Activated B cell treated with CpG ODN at 0.5 μM for 24 hours (primary cell): ENCODE measurements at places on chromosomes 3 and 15. TPM values are rescaled to one million over a fixed set of nuclear protein-coding genes. Genes with fewer than 3 reads are reported as not detected.

Gene TIMP4
- not detected in 2 replicates for total RNA-seq

DNA sequence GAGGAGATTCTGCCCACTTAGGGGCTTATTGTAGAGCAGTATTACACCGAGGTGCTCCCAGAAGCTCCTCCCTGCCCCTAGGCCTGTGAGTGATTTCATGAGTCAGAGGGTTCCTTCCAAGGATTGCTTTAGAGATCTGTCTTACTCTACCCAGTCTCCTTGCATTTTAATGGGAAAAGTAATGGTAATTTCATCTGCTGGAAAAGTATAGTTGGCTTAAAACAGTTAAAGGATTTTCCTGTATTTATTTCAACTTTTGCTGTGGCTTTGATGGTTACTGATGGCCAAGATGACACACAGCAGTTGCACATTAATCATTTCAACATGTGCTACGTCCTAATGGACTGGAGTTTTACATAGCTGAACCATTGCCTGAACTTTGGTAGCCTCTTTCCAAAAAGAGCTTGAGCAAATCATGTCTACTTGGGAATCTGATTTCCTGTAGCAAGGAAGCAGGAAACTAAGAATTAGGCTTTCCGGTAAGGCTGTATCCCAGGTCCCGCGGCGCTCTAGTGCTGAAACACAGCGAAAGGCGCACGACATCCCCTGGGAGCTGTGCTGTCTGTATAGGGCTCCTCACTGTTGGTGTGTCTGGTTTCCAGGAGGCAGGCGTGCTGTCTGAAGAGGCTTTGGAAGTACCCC is 9.2 kb upstream of the PGPEP1L start:
- peaks cover 3% of the 10 kb centered on the region for H3K4me1 ChIP-seq
- no peaks in the 10 kb centered on the region for H3K36me3 ChIP-seq
- no peak overlapping the region for H3K27ac ChIP-seq
- peaks cover 33% of the 10 kb centered on the region for H3K27me3 ChIP-seq

Gene CIP2A
- 11.3 and 13.1 TPM in 2 replicates for total RNA-seq

- peaks cover 39% of the 10 kb centered on the region for H3K4me1 ChIP-seq
- H3K27me3 ChIP-seq: no peaks in the 10 kb centered on the region
- H3K4me3 ChIP-seq: no peak overlapping the region
- peaks cover 77% of the 10 kb centered on the region for H3K36me3 ChIP-seq
Observed at GRCh38 chr15:90227816-90228772, 5.6 kb downstream of the CIB1 start.

Gene NUSAP1
- total RNA-seq: 13.5 and 14.4 TPM in 2 replicates

GRCh38 chr3:45088543-45089358 is 57.4 kb downstream of the CDCP1 start:
- H3K4me1 ChIP-seq: no peaks in the 10 kb centered on the region
- H3K36me3 ChIP-seq: no peaks in the 10 kb centered on the region
- no peak overlapping the region for H3K27ac ChIP-seq
- peaks cover 10% of the 10 kb centered on the region for H3K27me3 ChIP-seq
- no peak overlapping the region for H3K4me3 ChIP-seq

Gene GATM
- total RNA-seq: 12.6 and 15.7 TPM in 2 replicates

GRCh38 chr3:106014518-106014917 is 145.7 kb upstream of the CBLB start:
- no peak overlapping the region for H3K27ac ChIP-seq
- DNase-seq: no peak
- no peaks in the 10 kb centered on the region for H3K27me3 ChIP-seq
- H3K4me3 ChIP-seq: no peak overlapping the region

- H3K4me3 ChIP-seq: no peak overlapping the region
- H3K36me3 ChIP-seq: no peaks in the 10 kb centered on the region
- no peak for DNase-seq
- H3K27ac ChIP-seq: no peak overlapping the region
- H3K27me3 ChIP-seq: peaks cover 5% of the 10 kb centered on the region
Observed at GRCh38 chr15:70179309-70179892, 81.7 kb upstream of the TLE3 start.

Gene CYP8B1
- total RNA-seq: not detected in 2 replicates

DNA sequence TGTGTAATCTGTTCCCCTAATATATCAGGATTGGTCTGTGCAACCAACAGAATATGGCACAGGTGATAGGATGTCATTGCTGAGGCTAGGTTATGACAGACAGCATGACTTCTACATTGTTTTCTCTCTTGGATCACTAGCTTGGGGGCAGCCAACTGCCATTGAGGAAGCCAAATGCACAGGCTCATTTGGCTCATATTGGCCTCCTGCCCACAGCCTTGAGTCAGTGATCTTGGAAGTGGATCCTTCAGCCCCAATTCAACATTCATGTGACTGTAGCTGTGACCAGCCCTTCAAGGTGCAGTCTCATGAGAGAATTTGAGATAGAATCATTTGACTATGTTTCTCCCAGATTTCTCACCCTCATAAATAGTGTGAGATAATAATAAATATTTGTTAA is 675.6 kb downstream of the GRM7 start:
- no peaks in the 10 kb centered on the region for H3K4me1 ChIP-seq
- no peaks in the 10 kb centered on the region for H3K27me3 ChIP-seq
- H3K36me3 ChIP-seq: no peaks in the 10 kb centered on the region
- H3K4me3 ChIP-seq: no peak overlapping the region
- no peak for DNase-seq
- no peak overlapping the region for H3K27ac ChIP-seq

DNA sequence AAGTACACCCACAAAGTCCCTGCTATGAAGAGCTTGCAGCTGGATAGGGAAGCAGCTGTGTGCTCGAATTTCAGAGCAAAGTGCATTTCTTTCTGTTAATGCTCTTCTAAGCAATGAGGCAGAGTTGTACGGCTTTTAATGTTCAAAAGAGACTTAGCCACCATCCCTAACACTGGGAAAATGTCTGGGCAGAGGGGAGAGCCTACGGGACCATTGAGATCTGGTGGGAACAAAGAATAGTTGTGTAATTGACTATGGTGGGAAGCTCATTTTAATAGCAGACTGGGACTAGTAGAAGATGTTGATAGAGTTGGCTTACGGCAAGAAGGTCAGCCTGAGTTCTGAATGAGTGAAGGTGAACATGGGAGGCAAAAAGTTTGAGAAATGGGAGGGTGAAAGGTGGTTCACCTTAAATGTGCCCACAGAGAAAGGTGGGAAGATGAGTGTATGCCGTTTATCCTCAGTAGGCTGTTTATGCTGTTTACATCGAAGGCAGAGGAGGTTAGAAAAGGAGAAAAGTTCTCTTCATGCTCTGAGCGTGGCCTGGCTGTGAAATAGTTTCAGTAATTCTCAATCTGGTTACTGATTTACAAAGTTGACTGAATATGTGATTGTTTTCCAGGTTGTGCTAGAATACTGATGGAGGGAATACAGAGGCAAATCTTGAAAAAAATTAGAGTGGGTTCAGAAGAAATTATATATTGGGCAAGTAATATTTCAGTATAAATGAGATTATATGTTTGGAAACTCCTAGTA is 22.9 kb upstream of the UTS2B start:
- H3K27me3 ChIP-seq: no peaks in the 10 kb centered on the region
- no peak overlapping the region for H3K27ac ChIP-seq
- peaks cover 50% of the 10 kb centered on the region for H3K4me1 ChIP-seq
- no peak overlapping the region for H3K4me3 ChIP-seq
- no peak for DNase-seq

Gene FEZF2
- not detected in 2 replicates for total RNA-seq

DNA sequence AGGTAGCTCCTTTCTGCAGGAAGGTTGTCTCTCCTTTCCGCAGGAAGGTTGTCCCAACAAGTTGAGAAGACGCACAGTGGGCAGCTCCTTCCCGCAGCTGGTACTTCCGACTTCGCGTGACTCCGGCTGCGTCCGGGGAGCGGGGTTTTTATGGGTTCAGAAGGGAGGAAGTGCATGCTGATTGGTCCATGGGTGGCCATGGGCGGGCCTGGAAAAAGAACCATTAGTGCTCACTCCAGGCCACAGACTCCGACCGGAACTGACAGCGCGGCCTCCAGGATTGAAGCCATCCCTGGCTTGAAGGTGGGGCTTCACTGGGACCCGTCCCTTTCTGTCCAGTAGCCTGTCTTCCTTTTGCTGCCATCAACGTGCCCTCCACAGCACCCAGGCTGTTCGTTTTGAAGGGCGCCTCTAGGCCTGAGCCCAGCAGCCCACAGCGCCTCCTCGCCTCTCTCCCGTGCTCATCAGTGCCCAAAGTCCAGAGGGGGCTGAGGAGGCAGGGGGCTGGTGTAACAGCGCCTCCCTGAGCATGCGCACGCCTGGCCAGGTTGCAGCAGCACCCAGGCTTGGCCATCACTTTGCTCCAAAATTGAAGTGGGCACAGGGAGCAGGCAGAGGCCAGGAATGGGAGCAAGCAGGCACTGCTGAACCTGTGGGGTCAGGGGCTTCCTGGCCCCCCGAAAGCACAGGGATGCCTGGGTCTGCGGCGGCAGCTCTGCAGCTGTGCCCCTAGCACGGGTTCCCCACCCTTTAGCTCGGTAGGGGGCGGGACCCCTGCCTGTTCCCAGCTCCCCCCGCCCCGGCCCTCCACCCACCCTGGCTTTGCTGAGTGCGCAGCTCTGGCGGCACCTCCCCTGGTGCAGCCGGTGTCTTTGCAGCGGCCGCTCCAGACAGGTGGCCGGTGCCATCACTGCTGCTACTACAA is 330.6 kb upstream of the MCTP2 start:
- no peak overlapping the region for H3K27ac ChIP-seq

DNA sequence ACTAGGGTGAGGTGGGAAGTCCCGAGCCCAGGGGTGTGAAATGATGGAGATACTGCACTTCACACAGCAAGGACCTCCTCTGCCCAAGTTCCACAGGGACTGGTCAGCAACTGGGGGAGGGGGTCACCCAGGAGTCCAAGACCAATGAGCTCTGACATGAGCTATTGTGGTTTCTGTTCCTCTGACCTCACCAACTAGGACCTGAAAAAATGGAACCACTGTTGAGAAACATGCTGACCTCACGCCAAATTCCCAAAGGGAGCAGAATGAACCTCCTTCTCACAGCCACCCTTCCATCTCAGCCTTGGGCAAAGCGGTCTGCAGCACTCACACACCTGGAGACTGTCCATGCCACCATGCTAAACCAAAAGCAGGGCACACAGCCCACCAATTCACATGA is 69.3 kb downstream of the LRIG1 start:
- H3K4me1 ChIP-seq: no peaks in the 10 kb centered on the region
- no peak overlapping the region for H3K27ac ChIP-seq
- DNase-seq: no peak
- no peak overlapping the region for H3K4me3 ChIP-seq
- H3K27me3 ChIP-seq: peaks cover 4% of the 10 kb centered on the region

Gene AEN
- total RNA-seq: 40.1 and 41.9 TPM in 2 replicates

DNA sequence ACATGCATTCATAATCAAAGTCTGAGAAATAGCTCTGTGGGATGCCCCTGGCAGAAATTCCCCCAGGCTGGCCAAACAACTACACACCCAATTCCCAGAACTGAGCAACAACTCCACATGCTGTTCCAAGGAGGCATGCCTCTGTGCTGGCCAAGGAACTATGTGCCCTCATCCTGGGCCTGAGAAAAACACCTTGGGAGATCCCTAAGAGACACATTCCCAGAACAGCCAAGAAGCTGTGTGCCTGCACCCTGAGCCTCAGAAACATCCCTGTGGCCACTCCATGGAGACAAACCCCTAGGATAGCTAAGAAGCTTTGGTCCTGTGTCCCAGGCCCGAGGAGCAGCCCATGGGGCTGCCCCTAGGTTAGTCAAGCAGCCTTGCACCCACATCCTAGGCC is 92.3 kb upstream of the MME start:
- no peaks in the 10 kb centered on the region for H3K27me3 ChIP-seq
- no peak for DNase-seq
- no peak overlapping the region for H3K27ac ChIP-seq
- no peak overlapping the region for H3K4me3 ChIP-seq
- H3K36me3 ChIP-seq: no peaks in the 10 kb centered on the region
- no peaks in the 10 kb centered on the region for H3K4me1 ChIP-seq

Gene TMEM266
- 0.16 TPM in 1 of 2 replicates, not detected in the other for total RNA-seq

GRCh38 chr3:52415800-52416199 is 29.1 kb downstream of the SEMA3G start:
- H3K36me3 ChIP-seq: peaks cover 13% of the 10 kb centered on the region
- H3K27ac ChIP-seq: no peak overlapping the region
- no peak for DNase-seq
- H3K4me1 ChIP-seq: peaks cover 18% of the 10 kb centered on the region
- no peaks in the 10 kb centered on the region for H3K27me3 ChIP-seq
- H3K4me3 ChIP-seq: no peak overlapping the region

DNA sequence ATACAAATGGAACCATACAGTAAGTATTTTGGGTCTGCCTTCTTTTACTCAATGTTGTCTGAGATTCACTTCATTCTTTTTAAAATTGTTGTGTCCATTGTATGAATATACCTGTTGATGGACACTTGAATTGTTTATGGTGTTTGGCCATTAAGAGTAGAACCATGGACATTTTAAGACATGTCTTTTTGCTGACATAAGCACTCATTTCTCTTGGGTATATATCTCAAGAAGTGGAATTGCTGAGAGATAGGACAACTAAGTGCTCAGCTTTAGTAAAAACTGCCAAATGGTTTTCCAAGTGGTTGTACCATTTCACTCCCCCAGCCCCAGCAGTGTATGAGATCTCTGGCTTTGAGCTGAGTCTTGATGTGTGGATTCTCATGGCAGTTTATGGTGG is 28.2 kb downstream of the POMGNT2 start:
- peaks cover 25% of the 10 kb centered on the region for H3K36me3 ChIP-seq
- no peak for DNase-seq
- H3K4me3 ChIP-seq: no peak overlapping the region

GRCh38 chr15:80461356-80462095 is 57.3 kb downstream of the ARNT2 start:
- no peak for DNase-seq
- no peak overlapping the region for H3K4me3 ChIP-seq
- H3K4me1 ChIP-seq: no peaks in the 10 kb centered on the region
- H3K36me3 ChIP-seq: no peaks in the 10 kb centered on the region
- no peak overlapping the region for H3K27ac ChIP-seq
- H3K27me3 ChIP-seq: no peaks in the 10 kb centered on the region

GRCh38 chr3:137105277-137105977 is 147.6 kb downstream of the IL20RB start:
- H3K36me3 ChIP-seq: no peaks in the 10 kb centered on the region
- peaks cover 4% of the 10 kb centered on the region for H3K27me3 ChIP-seq
- H3K27ac ChIP-seq: no peak overlapping the region
- no peaks in the 10 kb centered on the region for H3K4me1 ChIP-seq
- no peak for DNase-seq

GRCh38 chr15:43974852-43975251 is 148.1 kb downstream of the WDR76 start:
- no peak overlapping the region for H3K4me3 ChIP-seq
- no peak overlapping the region for H3K27ac ChIP-seq
- peaks cover 2% of the 10 kb centered on the region for H3K27me3 ChIP-seq

- H3K27ac ChIP-seq: no peak overlapping the region
- H3K36me3 ChIP-seq: peaks cover 74% of the 10 kb centered on the region
- no peaks in the 10 kb centered on the region for H3K27me3 ChIP-seq
- peaks cover 3% of the 10 kb centered on the region for H3K4me1 ChIP-seq
- DNase-seq: no peak
Observed at GRCh38 chr15:49229922-49230321, 59.9 kb downstream of the GALK2 start.

DNA sequence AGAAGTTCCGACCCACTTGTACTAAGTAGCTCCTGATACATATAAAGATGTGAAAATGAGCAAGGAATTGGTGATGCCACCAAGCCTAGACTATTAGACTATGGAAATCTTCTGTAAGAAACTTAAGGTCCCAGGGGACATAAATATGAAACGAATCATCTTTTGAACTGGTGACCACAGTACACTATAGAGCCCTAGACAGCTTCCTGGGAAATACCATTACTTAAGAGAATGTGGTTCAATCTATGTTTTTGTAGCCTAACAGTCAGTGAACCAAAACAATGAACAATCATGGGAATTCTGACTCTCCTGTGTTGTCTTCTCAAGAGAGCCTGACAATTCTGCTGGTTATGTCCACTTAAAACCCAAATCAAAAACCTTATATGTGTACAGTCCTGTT is 191.6 kb downstream of the GREM1 start:
- H3K27me3 ChIP-seq: no peaks in the 10 kb centered on the region
- H3K36me3 ChIP-seq: no peaks in the 10 kb centered on the region
- no peak for DNase-seq
- peak overlapping the region; percentile 20 for H3K27ac ChIP-seq

Gene SLC51B
- not detected in 2 replicates for total RNA-seq
